Activated T-cell treated with anti-CD3 and anti-CD28 coated beads, Interleukin-2, amount 50 U/mL, for 24 hours (primary cell): ENCODE measurements at places on chromosomes 16 and 17.

GRCh38 chr16:68097895-68098294 is 12.7 kb downstream of the NFATC3 start:
- no peak for DNase-seq

DNA sequence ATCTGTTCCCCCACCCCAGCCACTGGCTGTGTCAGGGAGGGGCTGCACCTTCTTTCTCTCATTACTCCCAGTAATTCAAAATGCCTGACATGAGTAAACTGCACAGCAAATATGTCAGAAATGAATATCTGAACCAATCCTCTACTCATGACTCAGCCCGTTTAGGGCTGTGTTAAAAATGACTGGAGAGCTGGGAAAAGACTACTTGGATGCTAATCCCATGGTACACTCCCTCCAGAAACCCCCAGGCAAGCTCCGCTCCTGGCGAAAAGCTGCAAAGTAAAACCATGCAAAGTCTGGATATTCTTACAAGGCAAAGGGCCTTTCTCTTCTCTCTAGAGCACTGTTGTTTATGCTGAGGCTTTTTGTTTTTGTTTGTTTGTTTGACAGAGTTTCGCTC is 448.1 kb upstream of the DYNLRB2 start:
- DNase-seq = no peak

- peak; percentile 75 for DNase-seq
Observed at GRCh38 chr17:7885367-7886226, 3.0 kb upstream of the CHD3 start.

GRCh38 chr16:69935278-69935711 is 15.8 kb upstream of the CLEC18A start:
- no peak for DNase-seq

- no peak for DNase-seq
Observed at GRCh38 chr17:15039366-15039765, 225.8 kb downstream of the PMP22 start.

DNA sequence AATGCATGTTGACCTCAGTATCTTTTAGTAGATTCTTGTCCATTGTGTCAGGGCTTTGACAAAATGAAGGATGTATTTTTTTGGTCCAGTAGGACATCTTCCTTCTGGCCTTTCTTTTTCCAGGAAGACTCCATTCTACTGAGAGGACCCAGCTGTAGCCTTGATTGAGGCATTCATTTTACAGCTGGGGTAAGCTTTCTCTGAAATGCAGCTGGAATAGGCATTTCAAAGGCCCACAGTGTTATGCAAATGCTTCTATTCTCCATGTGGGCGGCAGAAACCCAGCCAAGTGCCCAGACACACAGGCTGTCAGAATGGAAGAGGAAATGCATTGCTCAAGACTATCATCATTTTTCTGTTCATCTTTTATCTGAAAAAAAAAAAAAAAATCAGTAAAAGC is 629.0 kb upstream of the CDH8 start:
- no peak for DNase-seq

GRCh38 chr17:81245024-81245664 is 6.0 kb downstream of the NDUFAF8 start:
- peak; percentile 44 for DNase-seq

- no peak for DNase-seq
Observed at GRCh38 chr17:71363661-71364060, 757.2 kb upstream of the SOX9 start.

- no peak for DNase-seq
Observed at GRCh38 chr17:45847101-45847500, 2.4 kb downstream of the SPPL2C start.

- DNase-seq = no peak
Observed at GRCh38 chr17:39014044-39014794, 47.0 kb upstream of the FBXO47 start.

- no peak for DNase-seq
Observed at GRCh38 chr17:28267720-28268609, 51.0 kb upstream of the TMEM97 start.

DNA sequence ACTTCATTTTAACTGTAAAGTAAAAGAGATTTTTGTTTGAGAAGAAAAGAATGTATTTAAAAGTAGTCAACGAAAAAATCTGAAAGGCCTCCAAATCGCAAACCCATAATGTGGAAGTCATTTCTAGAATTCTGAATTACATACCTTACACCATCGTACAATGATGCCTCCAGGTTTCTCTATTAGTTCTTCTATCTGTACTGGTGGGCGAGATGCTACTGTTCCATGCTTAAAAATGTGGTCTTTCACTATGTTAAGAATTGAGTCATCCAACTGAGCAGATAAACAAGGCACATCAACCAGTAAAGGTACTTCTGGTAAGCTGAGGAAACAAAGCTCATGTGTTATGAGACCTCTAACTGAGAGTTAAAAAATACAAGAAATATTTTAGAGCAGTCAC is 28.5 kb downstream of the CRLF3 start:
- no peak for DNase-seq

DNA sequence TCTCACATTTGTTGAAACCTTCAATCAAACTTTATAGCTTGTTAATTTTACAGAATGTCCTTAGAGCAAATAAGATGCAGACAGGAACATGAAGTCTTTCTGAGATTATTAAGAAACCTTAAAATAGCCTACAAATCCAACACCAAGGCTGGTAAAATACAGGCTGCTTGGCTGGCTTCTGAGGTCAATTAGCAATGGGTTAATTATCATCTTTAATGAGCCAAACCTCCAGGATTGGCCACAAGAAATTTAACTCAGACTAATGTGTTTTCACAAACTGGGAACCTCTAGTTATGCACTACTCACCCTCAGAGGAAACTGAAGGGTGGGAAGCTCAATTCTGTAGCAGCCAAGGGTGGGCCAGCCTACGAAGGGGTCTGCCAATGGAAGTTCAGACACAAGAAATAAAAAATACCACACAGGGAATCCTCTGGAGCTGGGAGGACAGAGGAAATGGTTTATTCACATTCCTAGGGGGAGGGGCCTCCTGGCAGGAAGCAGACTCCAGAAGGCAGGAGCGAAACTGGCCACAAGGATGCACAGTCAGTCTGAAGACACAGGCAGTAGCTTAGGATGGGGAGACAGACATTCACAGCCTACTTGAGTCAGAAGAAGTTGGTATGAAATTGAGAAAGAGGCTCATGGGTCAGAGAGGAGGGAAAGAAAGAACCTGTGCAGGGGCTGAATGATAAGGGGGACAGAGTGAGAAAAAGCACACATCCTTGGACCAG is 36.1 kb downstream of the HIC1 start:
- no peak for DNase-seq

- no peak for DNase-seq
Observed at GRCh38 chr17:55969562-55970324, 183.5 kb upstream of the ANKFN1 start.

DNA sequence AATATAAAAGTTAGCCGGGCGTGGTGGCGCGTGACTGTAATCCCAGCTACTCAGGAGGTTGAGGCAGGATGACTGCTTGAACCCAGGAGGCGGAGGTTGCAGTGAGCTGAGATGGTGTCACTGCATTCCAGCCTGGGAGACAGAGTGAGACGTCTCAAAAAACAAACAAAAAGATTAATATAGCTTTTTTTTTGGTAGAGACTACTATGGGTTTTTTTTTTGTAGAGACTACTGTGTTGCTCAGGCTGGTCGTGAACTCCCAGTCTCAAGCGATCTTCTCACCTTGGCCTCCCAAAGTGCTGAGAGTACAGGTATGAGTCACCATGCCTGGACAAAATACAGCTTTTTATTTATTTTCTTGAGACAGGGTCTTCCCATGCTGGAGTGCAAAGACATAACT is 20.2 kb downstream of the ZNRF1 start:
- DNase-seq = no peak

DNA sequence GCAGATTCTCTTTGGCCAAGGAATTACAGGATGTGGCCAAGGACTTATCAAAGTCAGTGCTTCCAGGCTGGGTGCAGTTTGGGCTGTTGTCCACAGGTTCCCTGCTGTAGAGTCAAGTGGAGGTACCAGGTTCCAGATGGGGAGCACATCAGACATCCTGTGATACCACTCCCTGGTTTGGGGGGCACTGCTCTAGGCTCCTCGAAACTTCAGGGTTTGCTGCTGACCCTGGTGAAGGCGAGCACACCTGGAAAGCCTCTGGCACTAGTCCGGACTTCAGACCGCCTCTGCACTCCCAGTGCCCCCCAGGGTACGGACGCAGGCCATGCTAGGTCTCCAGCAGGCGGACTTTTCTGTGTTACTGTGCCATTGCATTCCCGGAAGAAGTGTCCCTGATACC is 10.7 kb downstream of the SLC47A1 start:
- no peak for DNase-seq

DNA sequence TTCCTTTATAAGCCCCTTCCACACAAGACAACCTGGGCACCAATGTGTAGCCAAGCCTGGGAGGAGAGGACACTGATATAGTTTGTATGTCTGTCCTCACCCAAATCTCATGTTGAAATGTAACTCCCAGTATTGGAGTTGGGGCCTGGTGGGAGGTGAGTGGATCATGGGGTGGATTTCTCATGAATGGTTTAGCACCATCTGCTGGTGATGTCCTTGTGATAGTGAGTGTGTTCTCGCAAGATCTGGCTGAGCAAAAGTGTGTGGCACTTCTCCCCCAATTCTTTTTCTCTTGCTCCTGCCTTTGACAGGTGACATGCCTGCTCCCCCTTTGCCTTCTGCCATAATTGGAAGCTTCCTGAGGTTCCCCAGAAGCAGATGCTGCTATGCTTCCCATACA is 135.8 kb downstream of the USP31 start:
- no peak for DNase-seq

DNA sequence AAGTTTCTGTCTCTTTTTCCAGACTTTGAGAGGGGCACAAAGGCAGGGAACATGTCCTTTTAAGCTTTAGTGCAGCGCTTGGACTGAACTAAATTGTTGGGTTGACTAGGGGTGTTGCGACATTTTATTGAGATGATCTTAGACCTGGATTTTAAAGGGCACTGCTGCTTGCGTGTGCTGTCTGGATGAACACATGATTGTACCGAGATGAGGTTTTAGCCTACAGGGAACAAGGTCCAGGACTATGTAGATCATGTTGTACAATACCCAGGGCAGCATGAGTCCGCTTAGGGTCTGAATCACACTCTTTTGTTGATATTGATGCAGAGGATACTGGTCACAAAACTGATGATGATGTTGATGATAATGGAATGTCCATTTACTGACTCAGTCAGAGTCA is 5.2 kb upstream of the RGS9 start:
- no peak for DNase-seq

- peak; percentile 48 for DNase-seq
Observed at GRCh38 chr16:85735225-85735635, 15.7 kb downstream of the C16orf74 start.

GRCh38 chr16:85460252-85461021 is 152.7 kb upstream of the GSE1 start:
- DNase-seq = no peak

DNA sequence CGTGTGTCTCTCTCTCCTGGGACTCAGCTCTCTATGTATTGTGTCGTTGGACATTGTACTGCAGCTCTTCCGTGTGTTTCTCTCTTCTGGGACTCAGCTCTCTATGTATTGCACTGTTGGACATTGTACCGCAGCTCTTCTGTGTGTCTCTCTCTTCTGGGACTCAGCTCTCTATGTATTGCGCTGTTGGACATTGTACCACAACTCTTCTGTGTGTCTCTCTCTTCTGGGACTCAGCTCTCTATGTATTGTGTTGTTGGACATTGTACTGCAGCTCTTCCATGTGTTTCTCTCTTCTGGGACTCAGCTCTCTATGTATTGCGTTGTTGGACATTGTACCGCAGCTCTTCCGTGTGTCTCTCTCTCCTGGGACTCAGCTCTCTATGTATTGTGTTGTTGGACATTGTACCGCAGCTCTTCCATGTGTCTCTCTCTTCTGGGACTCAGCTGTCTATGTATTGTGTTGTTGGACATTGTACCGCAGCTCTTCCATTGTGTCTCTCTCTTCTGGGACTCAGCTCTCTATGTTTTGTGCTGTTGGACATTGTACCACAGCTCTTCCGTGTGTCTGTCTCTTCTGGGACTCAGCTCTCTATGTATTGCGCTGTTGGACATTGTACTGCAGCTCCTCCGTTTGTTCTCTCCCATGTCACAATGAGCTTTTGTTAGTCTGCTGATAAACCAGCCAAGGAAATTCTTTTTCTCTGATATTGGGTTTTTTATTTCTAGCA is 84.8 kb downstream of the RPTOR start:
- no peak for DNase-seq

DNA sequence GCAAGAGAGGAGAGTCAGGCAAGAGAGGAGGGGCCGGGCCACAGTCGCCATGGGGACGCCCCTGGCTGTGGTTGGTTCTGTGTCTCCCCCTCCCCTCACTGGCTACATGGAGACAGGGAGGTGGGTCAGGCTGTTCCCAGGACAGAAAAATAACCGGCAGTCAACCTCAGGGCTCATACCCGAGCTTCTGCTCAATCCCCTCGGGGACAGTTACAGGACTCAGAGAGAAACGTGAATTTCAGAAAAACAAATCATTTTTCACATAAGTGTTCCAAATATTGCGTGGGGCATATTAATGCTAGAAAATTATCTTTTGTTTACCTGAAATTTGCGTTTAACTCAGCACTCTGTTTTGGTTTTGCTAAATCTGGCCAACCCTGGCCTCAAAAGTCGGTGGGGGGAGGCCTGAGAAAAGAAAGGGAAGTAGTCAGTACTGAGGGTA is 22.2 kb upstream of the CPSF4L start:
- no peak for DNase-seq

DNA sequence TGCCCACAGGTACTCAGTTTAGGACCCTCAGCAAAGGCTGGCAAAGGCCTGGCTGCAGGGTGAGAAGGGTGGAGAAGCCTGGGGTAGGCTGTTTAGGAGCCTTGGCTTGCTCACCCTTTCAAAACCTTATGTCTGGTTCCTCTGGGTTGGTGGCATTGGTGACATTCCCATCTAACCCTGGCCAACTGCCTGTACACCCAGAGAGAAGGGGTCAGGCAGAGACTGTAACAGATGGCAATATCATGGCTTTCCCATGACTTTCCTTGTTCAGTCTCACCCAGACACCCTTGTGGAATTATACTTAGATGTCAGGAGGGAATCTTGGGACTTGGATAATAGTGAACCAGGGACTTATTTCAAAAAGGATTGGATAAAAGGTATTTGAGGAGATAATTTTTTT is 18.5 kb upstream of the LLGL1 start:
- no peak for DNase-seq

DNA sequence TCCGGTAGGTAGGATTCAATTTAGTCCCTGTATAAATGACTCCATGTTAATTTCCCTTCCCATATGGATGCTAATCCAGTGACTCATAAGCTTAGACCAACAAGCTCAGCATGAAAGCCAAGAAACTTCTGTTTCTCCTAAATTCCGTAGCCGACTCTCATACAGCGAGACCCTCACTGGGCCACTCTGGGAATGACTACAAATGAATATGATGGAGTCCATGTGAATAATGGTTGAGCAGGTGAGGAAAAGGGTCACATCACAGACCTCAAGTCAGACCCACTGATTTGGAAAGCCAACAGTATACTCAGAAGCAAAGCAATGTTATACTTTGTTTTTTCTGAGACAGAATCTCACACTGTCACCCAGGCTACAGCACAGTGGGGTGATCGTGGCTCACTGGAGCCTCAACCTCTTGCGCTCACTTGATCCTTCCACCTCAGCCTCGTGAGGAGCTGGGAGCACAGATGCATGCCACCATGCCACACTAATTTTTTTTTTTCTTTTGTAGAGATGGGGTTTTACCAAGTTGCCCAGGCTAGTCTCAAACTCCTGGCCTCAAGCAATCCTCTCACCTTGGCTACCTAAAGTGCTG is 14.6 kb downstream of the RSL1D1 start:
- DNase-seq = no peak

GRCh38 chr16:24774510-24774909 is 45.1 kb downstream of the TNRC6A start:
- DNase-seq = no peak
